ENCODE measurements at places on chromosomes 4 and X.

GRCh38 chrX:56029188-56029587 lies 203.0 kb upstream of the KLF8 start:
- DNase-seq = no peak

DNA sequence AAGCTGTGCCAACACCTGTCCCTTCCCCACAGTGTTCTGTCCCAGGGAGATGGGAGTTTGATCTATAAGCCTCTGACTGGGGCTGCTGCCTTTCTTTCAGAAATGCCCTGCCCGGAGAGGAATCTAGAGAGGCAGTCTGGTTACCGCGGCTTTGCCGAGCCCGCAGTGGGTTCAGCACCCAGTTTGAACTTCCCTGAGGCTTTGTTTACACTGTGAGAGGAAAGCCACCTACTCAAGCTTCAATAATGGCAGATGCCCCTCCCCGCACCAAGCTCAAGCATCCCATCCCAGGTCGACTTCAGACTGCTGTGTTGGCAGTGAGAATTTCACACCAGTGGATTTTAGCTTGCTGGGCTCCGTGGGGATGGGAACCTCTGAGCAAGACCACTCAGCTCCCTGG lies 33.3 kb upstream of the ARSJ start:
- no peak for DNase-seq

- DNase-seq = no peak
Observed at GRCh38 chr4:174591243-174592021, 69.1 kb upstream of the HPGD start.

- DNase-seq = no peak
Observed at GRCh38 chrX:103367502-103367901, 8.8 kb upstream of the BEX3 start.

GRCh38 chr4:1249731-1250526 lies 999 bp upstream of the CTBP1 start:
- no peak for DNase-seq

- DNase-seq = no peak
Observed at GRCh38 chr4:163395758-163396157, 52.1 kb downstream of the NPY5R start.

- DNase-seq = no peak
Observed at GRCh38 chr4:57374866-57375595, 264.8 kb upstream of the IGFBP7 start.

- DNase-seq = no peak
Observed at GRCh38 chr4:123133397-123134050, 211.1 kb upstream of the NUDT6 start.

DNA sequence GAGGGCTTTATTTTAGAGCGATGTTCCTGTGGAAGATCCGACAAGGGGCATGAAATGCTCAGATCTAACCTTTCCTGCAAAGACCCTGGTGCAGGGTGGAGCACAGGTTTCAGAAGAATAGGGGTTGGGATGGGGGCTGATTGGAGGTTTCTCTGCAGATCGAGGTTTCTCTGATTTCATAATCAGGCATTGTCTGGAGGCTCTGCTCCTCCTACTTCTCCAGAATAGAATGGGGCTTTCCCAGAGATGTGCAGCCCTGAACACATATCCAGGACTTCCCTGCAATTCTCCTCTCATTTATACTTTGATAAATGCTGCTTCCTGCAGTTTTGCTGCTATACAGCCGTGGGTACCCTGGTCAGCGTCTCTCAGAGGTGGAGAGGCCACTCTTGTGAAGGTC lies 397.6 kb upstream of the BOD1L1 start:
- no peak for DNase-seq

DNA sequence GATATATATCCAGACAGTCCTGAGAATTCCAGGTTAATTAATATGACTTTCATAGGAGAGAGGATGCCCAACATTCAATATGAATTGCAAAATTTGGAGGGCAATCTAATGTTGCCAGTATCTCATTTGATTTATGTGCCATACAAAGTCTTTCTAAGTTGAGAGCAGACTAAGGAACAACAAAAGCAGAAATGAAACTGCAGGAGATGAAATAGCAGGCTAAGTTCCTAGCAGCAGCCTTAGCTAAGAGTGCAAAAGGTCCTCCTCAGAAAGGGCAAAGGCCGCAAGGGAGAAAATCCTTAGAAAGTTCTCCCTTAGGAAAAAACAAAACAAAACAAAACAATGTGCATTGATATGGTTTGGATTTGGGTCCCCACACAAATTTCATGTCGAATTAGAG lies 602.9 kb upstream of the HTR2C start:
- DNase-seq = no peak

DNA sequence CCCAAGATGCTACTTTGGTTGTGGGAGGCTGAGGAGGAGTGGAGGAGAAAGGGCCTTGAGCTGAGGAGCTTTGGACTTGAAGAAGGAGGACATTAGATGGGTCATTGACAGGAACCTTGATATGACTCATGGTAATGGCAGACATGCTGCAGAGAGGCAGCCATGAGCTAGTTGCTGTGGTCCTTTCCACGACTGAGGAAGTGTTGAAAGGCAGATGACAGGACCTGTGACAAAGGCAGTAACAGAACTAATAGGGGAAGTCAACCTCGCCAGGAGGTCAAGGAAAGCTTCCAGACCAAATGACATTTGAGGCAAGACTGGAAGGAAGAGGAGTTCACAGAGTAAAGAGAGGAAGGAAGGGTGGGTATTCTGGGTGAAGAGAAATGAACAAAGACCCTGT lies 7.6 kb upstream of the XPNPEP2 start:
- DNase-seq = no peak

DNA sequence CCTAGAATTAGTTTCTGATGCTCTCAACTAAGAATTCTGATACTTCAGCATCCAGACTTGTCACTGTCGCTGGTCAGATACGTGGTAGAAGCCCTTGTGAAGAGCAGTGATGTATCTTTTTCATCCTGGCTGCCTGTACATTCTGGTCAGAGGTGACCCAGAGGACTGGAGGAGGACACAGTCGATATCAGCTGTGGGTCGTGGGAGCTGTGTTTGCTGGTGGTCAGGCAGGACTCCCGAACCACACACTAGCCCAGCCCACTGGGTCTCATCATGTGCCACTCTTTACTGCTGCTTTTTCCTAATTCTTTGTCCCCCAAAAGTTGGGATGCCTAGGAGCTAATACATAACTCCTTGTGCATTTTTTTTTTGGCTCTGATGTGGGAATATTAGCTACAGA lies 6.5 kb downstream of the DCUN1D4 start:
- DNase-seq = no peak

GRCh38 chr4:102687982-102688433 lies 72.8 kb downstream of the MANBA start:
- no peak for DNase-seq

- no peak for DNase-seq
Observed at GRCh38 chr4:160969925-160970324, 1193.9 kb downstream of the FSTL5 start.

DNA sequence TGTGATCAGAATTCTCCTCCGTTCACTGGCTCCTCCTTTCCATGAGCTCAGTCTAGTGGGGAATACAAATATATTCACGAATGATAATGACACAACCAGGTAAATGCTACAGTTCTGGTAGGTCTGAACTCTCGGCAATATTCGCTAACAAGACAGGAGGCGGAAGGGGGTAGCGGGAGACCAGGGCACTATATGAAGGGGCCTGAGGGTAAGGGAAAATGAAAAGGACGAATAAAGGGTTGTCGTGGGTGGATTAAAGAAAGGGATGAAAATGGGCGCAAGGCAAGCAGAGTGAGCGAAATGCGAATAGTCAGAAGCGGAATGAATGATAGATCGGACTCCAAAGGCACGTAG lies 743 bp downstream of the NKAP start:
- no peak for DNase-seq

- DNase-seq = no peak
Observed at GRCh38 chr4:24174602-24175001, 284.8 kb upstream of the PPARGC1A start.

DNA sequence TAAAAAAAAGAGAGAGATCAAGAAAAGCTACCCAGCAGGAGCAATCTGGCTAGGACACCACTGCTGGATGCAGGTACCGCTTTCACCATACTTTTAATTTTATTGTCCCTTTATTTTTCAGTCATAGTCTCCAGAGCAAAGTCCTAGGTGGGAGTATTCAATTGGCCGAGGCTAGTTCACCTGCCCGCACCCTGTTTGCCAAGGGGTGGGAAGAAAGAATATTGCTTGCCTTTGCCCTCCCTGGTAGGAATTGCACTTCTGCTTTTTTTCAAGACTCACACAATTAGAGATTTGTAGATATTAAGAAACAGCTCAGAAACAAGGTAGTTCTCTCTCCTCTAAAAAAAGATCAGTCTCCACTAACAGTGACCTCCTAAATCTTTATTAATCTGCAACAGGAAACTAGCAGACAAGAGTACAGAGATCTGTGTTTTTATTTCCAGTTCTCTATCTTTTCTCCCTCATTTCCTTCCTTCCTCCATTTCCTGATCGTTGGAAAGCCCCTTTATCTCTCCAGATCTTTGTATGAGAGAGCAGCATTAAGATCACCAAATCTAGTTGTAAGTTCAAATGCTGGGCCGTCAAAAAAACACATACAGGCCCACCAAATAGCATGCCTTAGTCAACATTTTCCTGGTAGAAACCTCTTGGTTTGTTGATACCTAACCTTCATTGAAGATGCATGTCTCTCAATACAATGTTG lies 9.4 kb upstream of the RPGR start:
- DNase-seq = no peak

DNA sequence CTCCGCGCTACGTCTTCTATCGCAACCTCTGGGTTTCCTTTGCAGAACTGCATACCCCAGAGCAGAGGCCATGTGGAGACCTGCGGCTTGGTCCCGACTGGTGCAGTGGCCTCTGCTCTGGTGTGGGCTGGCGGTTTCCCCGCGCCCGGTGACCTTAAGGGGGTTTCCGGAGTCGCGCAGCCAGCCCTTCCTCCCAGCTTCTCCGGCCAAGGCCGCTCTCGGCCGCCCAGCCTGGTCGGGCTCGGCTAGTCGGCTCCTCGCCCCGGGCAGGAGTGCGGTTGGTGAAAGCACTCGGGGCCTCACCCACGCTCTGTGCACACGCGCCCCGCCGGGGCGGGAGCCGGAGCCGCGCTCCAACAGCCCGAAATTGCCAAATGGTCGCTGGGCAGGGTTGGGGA lies 84.9 kb downstream of the BCOR start:
- DNase-seq = no peak

GRCh38 chr4:48780865-48781214 lies 761 bp upstream of the FRYL start:
- DNase-seq = no peak

DNA sequence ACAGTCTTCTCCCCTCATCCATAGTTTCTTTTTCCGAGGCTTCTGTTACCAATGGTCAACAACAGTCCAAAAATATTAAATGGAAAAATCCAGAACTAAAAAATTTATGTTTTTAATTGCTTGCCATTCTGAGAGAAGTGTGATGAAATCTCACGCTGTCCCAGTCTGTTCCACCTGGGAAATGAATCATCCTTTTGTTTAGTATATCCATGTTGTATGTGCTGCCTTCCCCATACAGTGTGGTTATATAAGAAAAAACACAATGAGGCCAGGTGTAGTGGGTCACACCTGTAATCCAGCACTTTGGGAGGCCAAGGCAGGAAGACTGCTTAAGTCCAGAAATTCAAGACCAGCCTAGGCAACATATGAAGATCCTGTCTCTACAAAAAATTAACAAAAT lies 161.6 kb downstream of the CHIC2 start:
- DNase-seq = no peak
